ENCODE measurements at places on chromosomes 5 and 9. TPM values are rescaled to one million over a fixed set of nuclear protein-coding genes. Genes with fewer than 3 reads are reported as not detected.

C5orf58 gene
- not detected for total RNA-seq

SLC36A3 gene
- not detected for total RNA-seq

SPINK6 gene
- not detected for total RNA-seq

ENTPD8 gene
- total RNA-seq, result not detected

SLC34A3 gene
- not detected for total RNA-seq

DNA sequence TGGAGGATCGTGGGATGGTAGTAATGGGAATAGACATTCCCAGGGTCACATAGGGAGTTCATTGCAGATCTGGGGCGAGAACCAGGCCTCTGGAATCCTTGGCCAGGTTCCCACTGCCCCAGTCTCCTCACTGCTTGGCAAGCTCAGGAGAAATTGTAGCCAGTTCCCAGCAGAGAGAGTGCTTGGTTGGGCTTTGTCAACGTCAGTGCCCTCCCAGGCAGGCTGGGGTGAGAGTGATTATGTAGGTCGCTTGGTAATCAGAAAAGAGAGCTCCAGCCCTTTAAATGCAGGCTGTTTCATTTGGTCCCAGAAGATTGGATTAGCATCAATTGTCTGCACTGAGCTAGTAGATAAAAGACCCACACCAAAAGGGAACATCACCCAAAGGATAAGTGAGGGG is 51.8 kb upstream of the GALNT10 start:
- no peak overlapping the region for H3K4me3 ChIP-seq
- no peaks in the 10 kb centered on the region for H3K27me3 ChIP-seq
- no peaks in the 10 kb centered on the region for H3K4me1 ChIP-seq

GRCh38 chr5:43616535-43616934 is 13.6 kb downstream of the NNT start:
- no peaks in the 10 kb centered on the region for H3K4me1 ChIP-seq
- no peak overlapping the region for H3K4me3 ChIP-seq

GRCh38 chr5:35685161-35685560 is 67.5 kb downstream of the SPEF2 start:
- DNase-seq, result no peak
- no peaks in the 10 kb centered on the region for H3K36me3 ChIP-seq
- no peaks in the 10 kb centered on the region for H3K27me3 ChIP-seq

- no peak overlapping the region for H3K4me3 ChIP-seq
- peaks cover 19% of the 10 kb centered on the region for H3K4me1 ChIP-seq
- no peak for DNase-seq
- no peaks in the 10 kb centered on the region for H3K36me3 ChIP-seq
Measured at GRCh38 chr5:169439362-169439761, 138.4 kb upstream of the SLIT3 start.

DNA sequence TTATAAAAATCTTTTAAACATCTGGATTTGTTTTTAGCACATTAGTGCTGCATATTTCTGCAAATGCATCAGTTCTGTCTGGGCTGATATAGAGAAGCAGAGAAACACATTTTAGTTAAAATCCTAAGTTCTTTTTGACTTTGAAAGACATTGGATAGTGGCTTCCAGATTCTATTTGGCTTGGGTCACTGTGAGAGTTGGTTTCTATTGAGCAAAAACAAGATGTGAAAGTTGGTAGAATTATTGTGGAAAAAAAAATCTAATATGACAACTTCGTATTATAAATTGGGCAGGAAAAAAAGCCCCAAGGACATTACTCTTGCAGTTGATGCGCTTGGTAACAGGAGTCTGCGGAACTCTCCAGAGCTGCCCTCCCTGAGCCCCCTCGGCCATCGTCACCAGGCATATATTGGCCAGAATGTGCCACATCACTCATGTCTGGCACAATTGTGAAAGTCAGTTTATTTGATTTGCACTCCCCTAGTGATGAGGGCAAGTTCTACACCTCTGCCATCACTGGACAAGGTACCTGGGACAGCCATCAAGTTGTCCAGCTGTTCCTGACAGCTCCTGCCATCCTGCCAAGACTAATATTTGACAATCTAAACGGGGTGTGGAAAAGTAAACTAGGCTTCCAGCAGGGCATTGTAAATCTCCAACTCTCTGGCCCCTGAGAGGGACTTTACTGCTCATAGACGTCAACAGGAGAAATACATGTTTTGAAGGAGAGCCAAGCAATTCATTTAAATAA is 334.5 kb downstream of the TENT4A start:
- no peaks in the 10 kb centered on the region for H3K4me1 ChIP-seq
- no peak for DNase-seq
- no peak overlapping the region for H3K27ac ChIP-seq
- H3K36me3 ChIP-seq, result no peaks in the 10 kb centered on the region
- no peak overlapping the region for H3K4me3 ChIP-seq

GRCh38 chr9:36597412-36598178 is 24.9 kb downstream of the MELK start:
- H3K4me1 ChIP-seq, result no peaks in the 10 kb centered on the region
- H3K36me3 ChIP-seq, result no peaks in the 10 kb centered on the region
- no peak overlapping the region for H3K4me3 ChIP-seq
- H3K27me3 ChIP-seq, result no peaks in the 10 kb centered on the region

- H3K4me1 ChIP-seq, result peaks cover 3% of the 10 kb centered on the region
- no peaks in the 10 kb centered on the region for H3K36me3 ChIP-seq
- no peaks in the 10 kb centered on the region for H3K27me3 ChIP-seq
Measured at GRCh38 chr5:158389786-158390185, 530.8 kb upstream of the CLINT1 start.

- peaks cover 73% of the 10 kb centered on the region for H3K4me1 ChIP-seq
- H3K36me3 ChIP-seq, result peaks cover 8% of the 10 kb centered on the region
Measured at GRCh38 chr5:140242099-140242498, 60.8 kb downstream of the PFDN1 start.

GRCh38 chr9:129653823-129654553 is 11.5 kb upstream of the PRRX2 start:
- no peak for DNase-seq
- no peaks in the 10 kb centered on the region for H3K27me3 ChIP-seq
- H3K27ac ChIP-seq, result no peak overlapping the region
- no peaks in the 10 kb centered on the region for H3K4me1 ChIP-seq

GRCh38 chr9:91395106-91395552 is 28.5 kb downstream of the NFIL3 start:
- H3K27me3 ChIP-seq, result no peaks in the 10 kb centered on the region
- H3K4me1 ChIP-seq, result no peaks in the 10 kb centered on the region
- H3K36me3 ChIP-seq, result no peaks in the 10 kb centered on the region
- no peak overlapping the region for H3K4me3 ChIP-seq
- DNase-seq, result no peak

- H3K27ac ChIP-seq, result no peak overlapping the region
- H3K4me1 ChIP-seq, result peaks cover 11% of the 10 kb centered on the region
- peak; percentile 7 for DNase-seq
Measured at GRCh38 chr9:113646491-113646890, 183.0 kb downstream of the RGS3 start.

DNA sequence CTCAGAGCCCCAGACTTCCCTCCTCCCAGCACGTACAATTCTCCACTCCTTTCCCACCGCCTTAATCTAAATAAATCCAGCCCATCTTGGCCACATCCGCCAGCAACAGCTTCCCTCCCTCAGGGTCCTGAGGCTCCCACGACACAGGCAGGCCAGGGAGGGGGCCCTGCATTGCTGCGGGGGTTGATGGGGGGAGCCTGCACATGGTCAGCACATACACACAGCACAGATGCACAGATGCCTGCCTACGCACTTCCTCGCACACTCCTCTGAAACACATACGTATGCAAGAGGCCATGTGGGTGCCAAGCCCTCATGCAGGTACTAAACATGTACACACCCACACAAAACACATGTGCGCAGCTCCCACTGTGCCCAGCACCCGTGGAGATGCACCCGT is 14.8 kb downstream of the PDGFRB start:
- no peak overlapping the region for H3K4me3 ChIP-seq
- H3K36me3 ChIP-seq, result no peaks in the 10 kb centered on the region
- DNase-seq, result no peak
- H3K4me1 ChIP-seq, result no peaks in the 10 kb centered on the region
- H3K27ac ChIP-seq, result peak overlapping the region; percentile 89

DNA sequence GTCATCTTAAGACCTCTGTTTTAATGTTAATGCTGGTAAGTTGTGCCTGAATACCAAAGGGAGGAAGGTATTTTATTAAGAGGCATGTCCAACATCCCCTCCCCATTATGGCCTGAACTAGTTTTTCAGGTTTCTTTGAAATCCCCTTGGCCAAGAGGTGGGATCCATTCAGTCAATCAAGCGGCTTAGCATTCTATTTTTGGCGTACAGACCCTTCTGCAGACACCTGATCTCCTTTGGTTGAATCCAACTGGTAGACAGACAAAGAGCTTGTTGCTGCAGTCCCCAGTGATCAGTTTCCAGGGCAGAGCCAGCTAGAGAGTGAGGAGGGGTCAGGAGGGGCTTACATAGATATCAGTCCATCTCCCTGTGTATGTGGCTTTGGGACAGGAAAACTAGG is 7.9 kb upstream of the KCNMB1 start:
- no peak for DNase-seq
- no peaks in the 10 kb centered on the region for H3K27me3 ChIP-seq
- H3K4me3 ChIP-seq, result no peak overlapping the region
- no peaks in the 10 kb centered on the region for H3K36me3 ChIP-seq
